ENCODE measurements at places on chromosomes 2 and 18.

- no peak for DNase-seq
Observed at GRCh38 chr2:88159481-88159880, 10.7 kb upstream of the THNSL2 start.

GRCh38 chr2:141063406-141063805 is 1067.4 kb downstream of the LRP1B start:
- DNase-seq, result no peak

- no peak for DNase-seq
Observed at GRCh38 chr2:29329899-29330298, 214.7 kb downstream of the CLIP4 start.

- DNase-seq, result no peak
Observed at GRCh38 chr2:15284614-15285013, 276.5 kb downstream of the NBAS start.

- no peak for DNase-seq
Observed at GRCh38 chr2:109563980-109564550, 49.7 kb downstream of the SEPTIN10 start.

- DNase-seq, result no peak
Observed at GRCh38 chr18:52242711-52243110, 97.3 kb upstream of the DCC start.

DNA sequence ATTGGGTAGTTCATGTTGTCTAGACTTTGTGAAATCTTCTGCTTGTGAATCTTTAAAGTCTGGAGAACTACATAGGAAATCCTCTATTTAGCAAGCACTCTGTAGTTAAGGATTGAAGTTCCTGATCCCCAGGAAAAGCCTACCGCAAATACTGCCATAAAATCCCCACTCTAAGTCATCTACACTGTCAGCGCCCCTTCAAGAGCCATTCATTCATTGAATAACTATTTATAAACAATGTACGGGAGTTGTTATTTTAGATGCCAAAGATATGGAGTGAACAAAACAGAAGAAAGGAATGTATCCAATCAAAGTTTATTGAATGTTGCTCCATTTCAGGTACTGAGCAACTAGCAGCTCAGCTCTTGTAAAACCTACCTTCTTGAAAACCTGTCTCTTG is 36.5 kb upstream of the SLC39A10 start:
- DNase-seq, result no peak

GRCh38 chr2:148882051-148882450 is 7.0 kb downstream of the KIF5C start:
- no peak for DNase-seq
